ENCODE measurements at places on chromosomes 1 and 21.
A peak's percentile ranks its signal among the peaks of the same experiment; 100 is the strongest.

DNA sequence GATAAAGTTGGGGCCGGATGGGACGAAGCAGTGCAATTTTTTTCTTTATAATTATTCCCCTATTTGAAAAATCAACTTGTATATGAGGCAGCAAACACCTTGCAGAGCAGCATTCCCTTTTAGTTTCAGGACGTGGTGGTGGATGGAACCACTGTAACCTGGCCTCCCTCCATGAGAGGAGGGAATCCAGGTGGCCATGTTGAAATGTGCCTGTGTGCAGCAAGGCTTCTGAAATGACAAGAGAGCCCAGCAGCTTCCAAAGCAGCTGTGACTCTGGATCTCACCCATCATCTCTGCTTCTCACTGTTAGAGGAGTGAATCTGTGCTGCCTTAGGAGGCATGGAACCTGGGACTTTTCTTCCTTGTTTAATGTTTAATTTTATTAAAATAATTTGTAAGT is 42.3 kb downstream of the NFIA start:
- ATAC-seq: no peak

GRCh38 chr1:40053138-40053887 is 12.8 kb downstream of the CAP1 start:
- ATAC-seq: peak; percentile 56

- ATAC-seq: peak; percentile 36
These were observed 12.7 kb upstream of the HMGCL start for GRCh38 chr1:23837908-23838307.

DNA sequence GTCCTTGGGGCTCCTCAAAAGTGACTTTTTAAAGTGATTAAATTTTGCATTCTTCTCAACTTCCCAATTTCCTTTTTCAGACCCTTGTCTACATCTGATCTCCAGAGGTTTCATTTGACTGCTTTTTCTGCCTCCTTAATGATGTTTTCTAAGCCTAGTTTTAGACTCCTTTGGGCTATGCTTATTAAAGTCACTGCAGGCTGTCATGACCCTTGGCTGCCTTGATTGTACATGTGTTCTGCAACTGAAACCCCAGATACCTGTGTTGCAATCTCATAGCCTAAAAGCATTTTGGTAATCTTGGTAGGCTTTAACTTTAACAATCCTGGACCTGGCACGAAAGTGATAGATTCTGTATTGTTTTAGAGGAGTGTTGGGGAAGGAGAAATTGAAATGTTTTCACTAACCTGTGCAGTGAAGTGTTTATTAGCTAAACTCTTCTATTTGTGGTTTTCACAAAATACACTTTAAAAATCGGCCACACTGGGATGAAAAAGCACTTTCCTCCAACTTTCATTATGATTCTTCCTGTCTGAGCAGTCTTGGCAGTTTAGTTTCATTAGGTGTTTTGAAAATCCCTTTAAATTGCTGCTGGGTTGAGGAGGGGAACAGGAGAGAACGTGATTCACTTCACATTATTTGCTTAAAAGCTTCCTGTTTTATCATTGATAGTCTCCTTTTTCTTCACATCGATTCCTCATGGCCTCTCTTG is 4.9 kb downstream of the MACO1 start:
- ATAC-seq: no peak

DNA sequence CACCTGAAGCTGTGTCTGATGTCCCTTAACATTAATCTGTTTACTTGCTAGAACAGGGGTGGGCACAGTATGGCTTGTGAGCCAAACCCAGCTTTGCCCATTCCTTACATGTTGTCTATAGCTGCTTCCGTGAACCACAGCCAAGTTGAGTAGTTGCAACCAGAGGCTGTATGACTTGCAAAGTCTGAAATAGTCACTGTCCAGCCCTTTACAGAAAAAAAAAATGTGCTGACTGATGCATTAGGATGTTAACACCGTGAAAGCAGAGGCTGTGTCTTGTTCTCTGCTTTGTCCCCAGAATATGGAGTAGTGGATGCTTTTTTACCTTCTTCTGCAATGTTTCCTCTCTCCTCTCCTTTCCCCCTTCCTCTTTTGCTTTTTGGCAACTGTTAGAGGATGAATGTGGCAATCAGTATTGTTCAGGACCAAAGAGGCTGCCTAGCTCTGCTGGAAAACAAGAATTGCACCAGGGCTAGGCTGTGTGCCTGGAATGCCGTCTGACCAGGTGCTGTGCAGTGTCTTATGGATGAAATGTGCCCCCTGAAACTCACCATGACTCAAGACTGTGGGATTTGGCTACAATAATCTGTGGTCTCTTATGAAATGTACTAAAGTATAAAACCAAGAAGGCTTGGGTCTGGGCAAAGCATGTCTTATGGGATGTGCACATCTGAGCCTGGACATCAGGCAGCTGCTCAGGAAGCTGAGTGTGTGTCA is 79.6 kb upstream of the GCLM start:
- peak; percentile 85 for ATAC-seq

DNA sequence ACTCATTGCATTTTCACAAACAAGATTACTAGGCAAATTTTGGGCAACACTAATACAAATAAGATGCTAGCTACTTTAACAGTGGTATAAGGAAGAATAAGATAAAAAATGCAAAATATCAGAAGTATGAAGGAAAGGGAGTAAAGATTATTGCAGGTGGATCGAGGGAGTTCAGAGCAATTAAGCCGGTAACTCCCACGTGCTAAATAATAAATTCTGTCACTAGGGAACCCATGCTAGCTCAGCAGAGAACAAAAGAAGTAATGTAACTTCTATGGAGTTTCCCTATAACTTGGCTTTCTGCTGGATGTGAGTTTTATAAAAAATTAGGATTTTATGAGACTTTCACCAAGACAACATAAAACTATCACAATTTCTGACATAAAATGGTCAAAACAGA is 470.5 kb upstream of the RGS18 start:
- no peak for ATAC-seq

DNA sequence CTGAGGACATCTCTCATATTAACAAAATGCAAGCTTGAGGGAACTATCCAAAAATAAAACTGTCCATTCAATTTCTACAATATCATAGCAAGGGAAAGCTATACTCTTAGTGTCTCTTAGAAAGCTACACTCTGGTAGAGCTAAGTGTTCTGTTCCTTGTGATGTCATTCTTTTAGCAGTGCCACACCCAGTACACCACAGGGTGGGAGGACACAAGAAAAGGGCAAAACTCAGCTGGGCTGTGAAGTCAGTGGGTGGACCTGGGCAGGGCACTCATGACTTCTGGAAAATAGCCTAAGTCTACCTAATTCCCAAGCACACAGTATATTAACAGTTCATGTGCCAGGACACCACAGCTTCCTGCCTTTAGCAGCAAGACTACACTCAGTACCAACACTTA is 42.2 kb upstream of the TNFSF4 start:
- ATAC-seq: peak; percentile 95

DNA sequence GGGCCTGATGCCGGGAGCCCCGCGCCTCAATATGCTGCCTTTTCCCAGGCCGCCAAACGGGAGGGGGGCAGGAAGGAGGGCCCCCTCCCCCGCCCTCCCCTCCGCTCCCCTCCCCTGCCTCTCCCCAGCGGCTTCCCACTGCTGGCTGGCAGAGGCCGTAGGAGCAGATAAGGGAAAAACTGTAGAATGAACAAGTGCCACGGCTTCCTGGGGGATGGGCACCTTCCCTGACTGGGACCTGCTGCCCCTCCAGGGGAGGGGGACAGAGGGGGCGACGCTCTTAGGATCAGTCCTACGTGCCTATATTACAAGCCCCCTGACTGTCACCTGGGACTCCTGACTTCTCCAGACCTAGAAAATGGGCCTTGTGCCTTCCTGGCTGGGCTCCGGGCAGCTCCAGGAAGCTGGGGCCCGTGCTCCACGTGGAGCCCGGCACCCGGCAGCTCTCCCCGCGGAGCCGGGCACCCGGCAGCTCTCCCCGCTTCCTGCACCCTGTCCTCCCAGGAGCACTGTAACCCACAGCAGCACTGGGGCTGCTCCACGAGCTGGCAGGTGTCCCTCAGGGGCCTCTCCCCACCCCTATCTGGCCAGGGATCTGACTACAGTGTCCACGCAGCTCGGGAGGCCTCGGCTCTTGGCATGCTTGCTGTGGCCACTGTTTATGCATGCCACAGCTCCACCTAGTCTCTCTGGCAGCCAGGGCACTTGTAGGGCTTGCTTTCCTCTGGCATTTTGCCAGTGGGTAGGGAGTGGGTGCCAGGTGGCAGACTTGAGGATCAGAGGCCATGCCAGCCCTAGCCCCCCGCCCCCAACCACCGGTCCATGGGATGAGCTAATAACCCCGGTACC is 674 bp upstream of the HES5 start:
- ATAC-seq: no peak

DNA sequence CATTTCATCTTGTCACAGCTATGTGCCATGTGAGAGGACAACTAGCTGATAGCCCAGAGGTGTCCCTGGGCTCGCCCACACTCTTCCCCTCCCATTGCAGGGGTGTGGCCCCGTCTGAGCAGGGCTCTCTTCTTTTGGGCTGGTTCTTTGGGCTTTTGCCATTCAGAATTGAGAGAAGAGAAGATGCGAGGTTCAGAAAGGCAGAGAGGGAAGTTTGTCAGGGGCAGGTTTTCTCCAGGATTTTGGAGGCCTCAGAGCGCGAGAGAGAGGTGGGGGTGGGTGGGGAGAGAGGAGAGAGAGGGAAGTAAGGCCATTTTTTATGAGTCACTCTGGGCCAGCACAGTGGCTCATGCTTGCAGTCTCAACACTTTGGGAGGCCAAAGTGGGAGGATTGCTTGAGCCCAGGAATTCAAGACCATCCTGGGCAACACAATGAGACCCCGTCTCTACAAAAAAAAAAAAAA is 5.2 kb downstream of the IFI6 start:
- no peak for ATAC-seq

DNA sequence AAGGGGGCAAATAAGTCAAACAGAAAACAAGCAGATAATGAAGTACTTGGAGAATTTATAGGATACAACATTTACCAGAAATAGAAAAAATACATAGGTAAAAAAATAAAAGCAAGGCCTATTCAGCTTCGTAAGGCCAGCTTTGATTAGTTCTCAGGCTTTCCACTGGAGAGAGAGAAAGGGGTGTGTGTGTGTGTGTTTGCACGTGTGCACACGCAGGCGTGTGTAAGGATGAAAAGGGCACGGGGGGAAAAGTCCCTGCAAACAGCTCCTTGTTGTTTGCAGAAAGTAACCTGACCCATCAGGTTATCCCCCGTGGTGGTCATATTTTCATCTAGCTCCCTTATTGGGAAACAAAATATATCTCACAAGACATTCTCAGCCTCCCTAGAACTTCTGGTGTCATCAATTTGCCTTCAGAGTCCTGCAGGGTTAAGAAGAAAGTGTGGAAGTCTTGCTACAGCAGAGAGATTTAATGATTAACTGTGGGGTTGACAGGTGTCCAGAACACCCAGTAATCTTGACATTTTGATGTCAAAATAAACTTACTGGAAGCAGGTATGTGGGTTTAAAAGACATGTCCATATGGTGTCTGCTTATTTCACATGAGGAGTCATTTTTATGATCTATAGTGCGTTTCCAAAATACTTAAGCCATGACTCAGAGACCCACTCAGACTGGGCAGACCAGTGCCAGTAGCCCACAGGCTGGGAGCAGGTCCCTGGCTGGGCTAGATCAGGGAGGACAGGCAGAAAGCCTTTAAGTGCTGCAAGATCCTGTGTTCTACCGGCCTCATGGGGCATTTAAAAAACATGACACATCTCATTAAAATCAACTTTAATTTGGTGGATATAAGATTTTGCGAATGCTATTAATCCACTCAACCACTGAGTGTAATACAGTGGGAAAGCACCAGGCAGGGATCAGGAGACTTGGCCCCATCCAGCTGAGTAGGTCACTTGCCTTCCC is 487.6 kb upstream of the CAMK1G start:
- peak; percentile 81 for ATAC-seq

DNA sequence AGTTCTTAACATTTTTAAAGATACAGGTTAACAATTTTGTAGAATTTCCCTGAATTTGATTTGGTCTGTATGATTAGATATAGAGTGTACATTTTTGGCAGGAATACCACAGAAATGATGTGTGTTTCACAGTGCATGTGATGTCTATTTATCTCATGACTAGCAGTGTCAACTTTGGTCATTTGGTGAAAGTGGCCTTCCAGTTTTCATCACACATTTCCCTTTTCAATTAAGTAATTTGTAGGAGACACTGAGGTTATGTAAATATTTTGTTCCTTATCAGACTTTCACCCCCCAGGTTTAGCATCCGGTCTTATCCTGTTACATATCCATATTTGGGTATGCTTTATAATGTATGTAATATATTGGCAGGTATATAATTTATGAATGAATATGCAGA is 41.8 kb downstream of the MAP3K7CL start:
- no peak for ATAC-seq

DNA sequence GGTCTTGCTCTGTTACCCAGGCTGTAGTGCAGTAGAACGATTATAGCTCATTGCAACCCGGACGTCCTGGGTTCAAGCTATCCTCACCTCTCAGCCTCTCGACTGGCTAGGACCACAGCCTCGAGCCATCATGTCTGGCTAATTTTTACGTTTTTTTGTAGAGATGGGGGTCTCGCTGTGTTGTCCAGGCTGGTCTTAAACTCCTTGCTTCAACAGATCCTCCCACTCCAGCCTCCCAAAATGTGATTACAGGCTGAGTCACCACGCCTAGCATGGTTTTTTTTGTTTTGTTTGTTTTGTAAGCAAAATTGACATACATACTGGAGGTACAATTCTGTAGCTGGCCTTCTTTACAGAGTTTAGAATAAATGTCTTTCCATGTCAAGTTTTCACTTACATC is 994 bp upstream of the LAMTOR5 start:
- no peak for ATAC-seq

DNA sequence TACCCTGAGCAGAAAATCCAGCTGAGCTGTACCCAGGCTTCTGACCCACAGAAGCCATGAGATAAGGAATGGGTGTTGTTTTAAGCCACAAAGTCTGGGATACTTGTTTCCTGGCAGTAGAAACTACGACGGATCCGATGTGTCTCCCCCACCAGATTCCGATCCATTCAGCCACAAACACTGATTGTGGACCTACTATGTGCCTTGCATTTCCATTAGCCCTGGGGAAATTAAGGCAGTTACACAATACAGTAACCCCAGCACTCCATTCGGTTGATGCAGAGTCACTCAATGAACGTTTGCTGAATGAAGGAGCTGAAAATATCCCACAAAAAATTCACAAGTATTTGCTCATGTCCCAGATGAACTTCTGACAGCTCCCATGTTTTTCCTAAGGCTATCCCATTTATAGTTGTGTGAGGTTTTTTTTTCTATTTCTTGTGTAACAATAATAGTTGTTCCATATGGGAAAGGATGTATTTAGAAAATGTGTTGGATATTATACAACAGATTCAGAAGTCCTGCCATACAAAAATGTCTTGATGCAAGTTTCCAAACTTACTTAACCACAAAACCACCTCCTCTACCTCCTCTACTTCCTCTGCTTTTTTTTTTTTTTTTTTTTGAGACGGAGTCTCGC is 29.6 kb upstream of the KAZN start:
- ATAC-seq: no peak

GRCh38 chr1:25624156-25624555 is 7.6 kb downstream of the MAN1C1 start:
- no peak for ATAC-seq

Data from esophagus mucosa (tissue), 1 donor.